ENCODE measurements at places on chromosomes 13 and 19.

- no peak for DNase-seq
Measured at GRCh38 chr13:112849500-112849899, 119.5 kb upstream of the MCF2L start.

DNA sequence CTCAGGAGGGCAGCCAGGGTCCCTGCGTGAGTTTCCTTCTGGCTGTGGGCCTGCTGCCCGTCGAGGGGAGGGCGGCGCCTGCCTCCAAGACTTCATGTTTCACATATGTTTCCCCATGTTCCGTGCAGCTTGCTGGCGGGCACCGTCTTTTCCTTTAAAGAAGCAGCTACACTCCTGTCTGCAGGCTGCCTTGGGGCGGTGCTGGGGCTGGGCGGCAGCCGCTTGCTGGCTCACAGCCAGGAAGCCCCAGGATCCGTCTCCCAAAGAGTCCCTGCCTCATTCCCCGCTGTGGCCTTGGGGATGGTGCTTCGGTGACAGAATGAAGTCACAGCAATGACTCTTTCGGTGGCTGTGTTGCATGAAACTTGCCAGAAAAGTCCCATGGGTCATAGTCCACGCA is 24.9 kb downstream of the PIAS4 start:
- no peak for DNase-seq

GRCh38 chr19:33241091-33241529 is 15.5 kb upstream of the SLC7A10 start:
- DNase-seq: no peak

- DNase-seq: no peak
Measured at GRCh38 chr13:20772401-20773131, 1.2 kb downstream of the EEF1AKMT1 start.

DNA sequence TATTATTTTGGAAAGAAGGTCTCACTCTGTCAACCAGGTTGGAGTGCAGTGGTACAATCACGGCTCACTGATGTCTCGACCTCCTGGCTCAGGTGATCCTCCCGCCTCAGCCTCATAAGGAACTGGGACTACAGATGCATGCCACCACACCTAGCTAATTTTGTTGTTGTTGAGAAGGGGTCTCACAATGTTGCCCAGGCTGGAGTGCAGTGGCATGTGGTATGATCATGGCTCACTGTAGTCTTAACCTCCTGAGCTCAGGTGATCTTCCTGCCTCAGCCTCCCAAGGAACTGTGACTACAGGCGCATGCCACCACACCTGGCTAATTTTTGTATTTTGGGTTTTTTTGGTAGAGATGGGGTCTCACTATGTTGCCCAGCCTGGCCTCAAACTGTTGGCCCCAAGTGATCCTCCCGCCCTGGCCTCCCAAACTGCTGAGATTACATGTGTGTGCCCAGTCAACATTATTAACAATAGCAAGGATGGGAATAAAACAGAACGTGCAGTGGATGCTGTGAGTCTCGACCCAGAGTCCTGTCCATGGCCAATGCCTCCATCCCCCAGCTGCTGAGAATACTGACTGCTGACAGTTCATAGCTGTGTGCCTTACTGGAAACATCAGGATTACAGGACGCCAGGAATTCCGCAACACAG is 5.4 kb upstream of the MBD3L3 start:
- DNase-seq: no peak

DNA sequence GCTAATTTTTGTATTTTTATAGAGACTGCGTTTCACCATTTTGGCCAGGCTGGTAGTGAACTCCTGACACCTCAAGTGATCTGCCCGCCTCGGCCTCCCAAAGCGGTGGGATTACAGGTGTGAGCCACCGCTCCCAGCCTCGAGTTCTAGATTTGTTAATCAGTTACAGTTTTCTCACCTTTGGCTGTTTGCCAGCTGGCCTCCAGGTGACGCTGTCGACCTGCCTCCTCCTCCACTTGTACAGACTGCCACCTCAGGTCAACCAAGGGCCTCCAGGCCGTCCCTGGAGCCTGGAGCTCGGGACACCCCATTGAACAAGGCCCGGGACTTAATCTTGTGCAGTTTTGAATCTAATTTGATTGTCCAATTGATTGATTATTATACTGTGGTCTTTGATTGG is 45.5 kb downstream of the IER2 start:
- DNase-seq: peak; percentile 36

GRCh38 chr13:57340878-57341277 is 173.9 kb downstream of the PRR20E start:
- no peak for DNase-seq

- no peak for DNase-seq
Measured at GRCh38 chr13:23129331-23129730, 51.4 kb upstream of the SGCG start.

GRCh38 chr13:27026396-27026795 is 145.2 kb downstream of the USP12 start:
- DNase-seq: no peak

GRCh38 chr13:30861163-30861562 is 44.9 kb upstream of the MEDAG start:
- no peak for DNase-seq

DNA sequence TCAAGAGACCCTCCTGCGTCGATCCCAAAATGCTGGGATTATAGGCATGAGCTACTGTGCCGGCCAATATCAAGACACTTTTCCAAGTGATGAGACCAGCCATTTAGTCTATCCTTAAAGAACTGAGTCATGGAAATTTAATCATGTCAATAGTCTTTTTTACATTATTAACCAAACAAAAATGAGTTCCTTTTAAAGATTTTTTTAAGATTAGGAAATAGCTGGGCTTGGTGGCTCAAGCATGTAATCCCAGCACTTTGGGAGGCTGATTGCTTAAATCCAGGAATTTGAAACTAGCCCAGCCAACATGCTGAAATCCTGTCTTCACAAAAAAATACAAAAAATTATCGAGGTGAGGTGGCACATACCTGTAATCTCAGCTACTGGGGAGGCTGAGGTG is 16.7 kb upstream of the ZNF564 start:
- DNase-seq: no peak

DNA sequence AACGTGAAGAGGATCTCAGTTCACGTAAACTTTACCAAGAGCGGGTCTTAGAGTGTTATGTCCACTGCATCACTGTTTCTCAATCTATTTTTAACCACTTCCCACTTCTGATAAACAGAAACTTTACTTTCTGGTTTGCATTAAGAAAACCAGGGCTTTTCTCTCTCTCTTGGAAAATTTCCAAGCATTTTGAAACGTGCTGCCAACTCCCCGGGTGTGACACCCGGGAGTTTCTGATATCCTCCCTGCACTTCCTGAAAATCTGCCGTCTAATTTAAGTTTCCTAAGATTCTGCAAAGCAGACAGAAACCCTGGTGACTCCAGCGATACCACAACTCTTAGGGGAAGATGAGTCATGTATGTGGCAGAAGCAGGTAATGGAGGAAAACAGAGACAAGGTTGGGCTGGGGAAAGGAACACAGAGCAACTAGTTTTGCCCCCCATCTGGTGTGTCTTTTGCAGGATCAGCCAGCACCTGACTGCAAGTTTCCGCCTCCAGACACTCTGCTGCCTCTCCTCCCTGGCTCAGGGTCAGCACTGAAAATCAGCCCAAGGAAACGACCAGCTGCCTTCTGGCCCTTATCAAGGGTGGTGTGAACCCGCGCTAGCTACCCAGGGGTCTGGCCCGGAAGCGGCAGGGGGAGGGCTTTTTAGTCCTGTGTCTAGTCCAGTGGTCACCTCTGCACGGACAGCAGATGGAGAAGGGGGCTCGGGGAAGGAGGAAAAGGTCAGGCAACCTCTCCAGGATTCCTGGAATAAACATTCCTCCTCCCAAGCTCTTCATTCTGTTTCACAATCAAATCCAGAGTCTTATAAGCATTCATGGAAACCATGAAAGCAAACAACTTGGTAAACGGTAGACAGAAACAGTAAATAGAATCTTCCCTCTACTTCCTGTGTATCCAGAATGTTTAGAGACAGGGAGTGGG is 11.3 kb upstream of the FFAR2 start:
- DNase-seq: no peak

- DNase-seq: peak; percentile 76
Measured at GRCh38 chr19:17938092-17938845, 5.5 kb downstream of the CCDC124 start.

DNA sequence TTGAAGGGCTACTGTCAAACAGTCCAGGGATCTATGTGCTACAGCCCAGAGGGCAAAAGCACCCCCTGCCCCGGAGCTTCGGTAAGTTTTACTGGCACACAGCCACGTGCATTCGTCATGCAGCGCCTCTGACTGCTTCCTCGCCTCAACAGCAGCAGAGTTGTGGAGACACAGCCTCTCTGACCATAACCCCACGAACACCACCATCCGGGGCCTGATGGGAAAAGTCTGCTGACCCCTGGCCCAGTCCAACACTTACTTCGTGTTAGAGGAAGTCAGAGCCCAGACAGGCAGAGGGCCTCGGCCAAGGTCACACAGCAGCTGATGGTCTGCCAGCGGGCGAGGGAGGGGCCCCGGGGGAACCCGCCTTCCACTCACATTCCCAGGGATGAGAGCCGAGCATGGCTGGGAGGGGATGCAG is 5.1 kb downstream of the CBARP start:
- DNase-seq: no peak

DNA sequence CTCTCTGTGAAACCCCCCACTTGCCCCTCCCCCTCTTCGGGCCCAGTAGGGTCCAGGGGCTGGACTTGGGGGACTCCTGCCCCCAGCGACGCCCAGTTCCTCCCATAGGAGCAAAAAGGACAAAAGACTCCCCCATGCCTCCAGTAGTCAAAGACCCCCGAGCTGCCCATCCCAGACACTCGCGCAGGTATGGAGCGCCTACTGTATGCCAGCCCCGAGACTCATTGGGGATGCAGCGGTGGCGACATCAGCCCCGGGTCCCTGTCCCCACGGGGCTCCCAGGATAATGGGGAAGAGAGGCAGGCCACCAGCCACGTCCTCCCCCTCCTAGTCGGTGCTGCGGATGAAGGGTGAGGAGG is 18.3 kb upstream of the ZNRF4 start:
- DNase-seq: no peak

DNA sequence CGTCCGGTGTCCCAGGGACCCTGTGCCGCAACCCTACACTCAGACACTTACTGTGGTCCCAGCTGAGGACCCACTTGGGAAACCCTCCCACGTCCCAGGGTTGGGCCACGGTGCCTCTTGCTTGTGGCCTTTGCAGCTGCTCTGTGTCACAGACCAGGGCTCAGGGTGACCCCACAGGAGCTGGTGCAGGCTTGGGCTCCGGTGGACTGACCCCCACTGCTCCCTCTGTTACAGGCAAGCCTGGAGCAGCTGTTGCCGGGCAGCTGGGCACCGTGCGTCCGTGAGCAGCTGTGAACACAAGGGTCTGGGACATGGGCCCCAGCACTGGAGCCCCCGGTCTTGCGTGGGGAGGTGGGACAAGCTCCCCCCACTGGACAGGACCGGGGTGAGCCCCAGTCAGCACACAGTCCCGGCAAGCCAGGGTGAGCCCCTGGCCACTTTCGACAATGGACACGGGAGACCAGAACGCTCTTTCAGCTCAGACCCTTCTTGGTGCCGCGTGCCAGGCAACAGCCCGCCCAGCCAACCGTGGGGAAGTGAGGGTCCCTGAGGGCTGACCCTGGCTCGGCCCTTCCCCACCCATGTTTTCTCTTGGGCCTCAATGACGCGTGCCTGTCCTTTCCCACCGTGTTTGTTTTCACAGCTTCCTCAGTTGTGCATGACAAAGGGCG is 65.7 kb upstream of the C13orf46 start:
- no peak for DNase-seq

GRCh38 chr19:30135797-30136196 is 193.8 kb downstream of the URI1 start:
- DNase-seq: no peak

DNA sequence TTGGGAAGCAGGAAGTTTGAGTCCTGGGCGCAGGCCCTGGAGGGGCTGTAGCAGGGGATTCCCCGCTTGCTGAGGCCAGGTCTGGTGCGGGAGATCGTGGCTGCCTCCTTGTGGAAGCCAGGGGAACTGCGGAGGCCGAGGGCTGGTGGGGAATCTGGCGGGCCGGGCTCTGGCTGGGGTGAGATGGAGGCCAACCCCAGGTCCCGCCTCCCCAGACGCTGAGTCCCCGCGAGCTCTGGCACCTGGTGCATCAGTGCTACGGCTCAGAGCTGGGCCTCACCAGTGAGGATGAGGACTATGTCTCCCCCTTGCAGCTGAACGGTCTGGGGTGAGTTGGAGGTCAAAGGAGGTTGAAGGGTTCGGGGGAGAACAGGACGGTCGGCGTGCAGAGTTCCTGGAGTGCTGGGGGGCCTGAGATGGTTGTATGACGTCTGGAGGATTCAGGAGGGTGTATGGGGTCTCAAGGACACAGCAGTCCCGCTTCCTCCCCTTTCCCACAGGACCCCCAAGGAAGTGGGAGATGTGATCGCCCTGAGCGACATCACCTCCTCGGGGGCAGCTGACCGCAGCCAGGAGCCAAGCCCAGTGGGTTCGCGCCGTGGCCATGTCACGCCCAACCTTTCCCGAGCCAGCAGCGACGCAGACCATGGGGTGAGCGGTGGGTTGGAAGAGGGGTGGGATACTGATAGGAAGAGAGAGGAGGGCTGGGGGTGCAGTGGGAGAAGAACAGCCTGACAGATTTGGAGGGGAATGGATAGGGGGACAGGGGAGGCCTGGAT is 13.1 kb downstream of the GRAMD1A start:
- peak; percentile 82 for DNase-seq

- DNase-seq: no peak
Measured at GRCh38 chr13:111943229-111943795, 123.6 kb upstream of the SOX1 start.

- no peak for DNase-seq
Measured at GRCh38 chr13:77861741-77862140, 56.9 kb downstream of the EDNRB start.

All from A549 (cell line).